ENCODE measurements at places on chromosomes 1 and 21.

- DNase-seq = no peak
Measured at GRCh38 chr1:219724440-219724839, 111.5 kb upstream of the ZC3H11B start.

DNA sequence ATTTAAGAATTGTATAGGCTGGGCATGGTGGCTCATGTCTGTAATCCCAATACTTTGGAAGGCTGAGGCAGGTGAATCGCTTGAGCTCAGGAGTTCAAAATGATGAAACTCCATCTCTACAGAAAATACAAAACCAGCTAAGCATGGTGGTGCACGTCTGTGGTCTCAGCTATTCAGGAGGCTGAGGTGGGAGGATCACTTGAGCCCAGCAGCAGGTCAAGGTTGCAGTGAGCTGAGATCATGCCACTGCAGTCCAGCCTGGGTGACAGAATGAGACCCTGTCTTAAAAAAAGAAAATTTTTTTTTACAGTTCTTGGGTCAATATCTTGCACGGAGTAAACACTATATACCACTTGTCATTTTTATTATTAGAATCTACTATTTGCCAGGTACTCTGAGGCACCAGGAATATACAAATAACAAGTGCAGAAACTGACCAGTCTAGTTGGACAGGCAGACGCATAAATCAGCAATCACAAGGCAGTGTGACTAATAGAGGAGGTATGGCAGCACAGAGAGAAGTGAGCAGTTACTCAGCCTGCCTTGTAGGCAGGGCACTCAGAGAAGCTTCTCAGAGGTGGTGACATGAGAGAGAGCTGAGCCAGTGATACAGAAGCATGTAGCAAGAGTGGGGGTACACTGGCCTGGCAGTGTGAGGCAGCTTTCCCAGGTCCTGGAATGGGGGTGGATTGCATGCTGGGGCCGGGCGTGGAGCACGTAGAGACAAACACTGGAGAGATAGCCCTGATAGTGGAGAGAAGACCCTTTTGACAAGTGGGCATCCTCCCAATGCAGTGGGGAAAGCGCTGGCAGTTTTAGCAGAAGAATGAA, 8.0 kb downstream of the PHLDA3 start:
- peak; percentile 97 for DNase-seq

GRCh38 chr1:171507435-171507834, 22.1 kb downstream of the PRRC2C start:
- no peak for DNase-seq

DNA sequence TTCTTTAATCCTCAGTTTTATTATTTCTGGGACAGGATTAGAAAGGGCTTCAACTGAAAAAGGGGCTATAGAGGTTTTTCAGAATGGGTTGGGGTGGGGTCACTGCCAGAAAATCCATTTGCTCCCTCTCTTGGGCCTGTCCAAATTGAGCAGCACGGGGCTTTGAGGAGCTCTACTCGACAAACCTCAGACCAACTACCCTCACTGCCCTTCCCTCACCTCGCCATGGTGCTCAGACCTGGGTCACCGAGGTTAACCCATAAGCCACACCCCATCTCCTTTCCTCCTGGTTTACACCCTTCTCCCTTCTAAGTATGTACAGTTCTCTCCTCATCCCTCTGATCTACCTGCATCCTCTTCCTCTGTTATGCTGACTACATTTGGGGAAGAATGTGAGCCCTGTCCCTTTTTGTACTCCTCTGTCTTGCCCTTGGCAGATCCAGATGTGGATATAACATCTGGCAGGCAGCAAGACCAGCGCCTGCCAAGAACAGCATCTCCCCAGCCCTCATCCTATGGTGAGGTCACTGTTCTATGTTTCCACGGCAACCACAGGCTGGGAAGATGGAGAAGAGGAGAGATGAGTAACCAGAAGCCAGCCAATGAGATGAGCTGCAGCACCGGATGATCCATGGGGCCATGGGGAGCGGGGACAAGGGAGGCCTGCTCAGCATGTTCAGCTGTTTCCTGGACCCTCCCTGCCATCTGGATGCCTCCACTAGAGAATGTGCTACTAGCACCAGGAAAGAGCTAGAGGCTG, 3.7 kb upstream of the FABP3 start:
- DNase-seq = peak; percentile 97

DNA sequence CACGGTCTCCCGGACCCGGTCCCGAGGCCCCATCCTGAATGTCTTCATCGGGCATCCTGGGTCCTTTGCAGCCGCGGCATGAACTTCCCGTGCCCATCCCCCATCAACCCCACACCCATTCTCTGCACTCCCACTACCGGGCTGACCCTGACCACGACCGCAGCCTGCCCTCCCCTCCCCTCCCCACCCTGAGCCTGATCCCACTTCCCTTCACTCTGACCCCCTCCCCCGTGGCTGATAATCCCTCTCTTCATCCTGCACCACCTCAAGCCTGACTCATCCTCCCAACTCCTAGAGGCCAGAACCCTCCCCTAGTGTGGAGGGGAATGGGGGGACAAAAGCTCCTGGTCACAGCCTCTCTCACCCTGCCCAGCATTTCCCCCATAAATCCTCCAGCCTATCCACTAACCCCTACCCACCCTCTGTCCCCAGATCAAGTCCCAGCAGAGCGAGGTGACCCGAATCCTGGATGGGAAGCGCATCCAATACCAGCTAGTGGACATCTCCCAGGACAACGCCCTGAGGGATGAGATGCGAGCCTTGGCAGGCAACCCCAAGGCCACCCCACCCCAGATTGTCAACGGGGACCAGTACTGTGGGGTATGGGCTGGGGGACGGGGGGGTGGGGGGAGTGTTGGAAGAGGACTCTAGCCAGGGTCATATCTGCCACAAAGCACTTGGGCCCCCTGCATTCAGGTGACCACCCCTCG, 602 bp downstream of the SH3BGRL3 start:
- DNase-seq = peak; percentile 76

DNA sequence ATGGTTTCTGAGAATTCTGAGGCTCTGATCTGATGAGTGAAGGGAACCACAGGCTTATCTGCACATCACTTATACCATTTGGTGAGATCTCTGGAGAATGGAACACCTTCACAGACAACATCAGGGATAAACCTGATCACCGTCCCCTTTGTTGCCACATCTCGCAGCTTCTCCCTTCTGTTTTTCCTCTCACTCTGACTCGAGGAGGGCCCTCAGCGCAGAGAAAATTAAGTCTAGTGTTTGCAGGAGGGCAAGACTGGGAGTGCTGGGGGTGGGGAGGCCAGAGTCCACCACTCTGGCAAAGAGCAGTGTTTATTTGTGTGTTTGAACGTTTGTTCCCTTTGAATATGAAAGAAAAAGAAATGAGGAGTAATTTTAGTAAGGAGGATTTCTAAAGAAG, 29.0 kb upstream of the BATF3 start:
- no peak for DNase-seq

- no peak for DNase-seq
Measured at GRCh38 chr1:206922524-206922923, 783 bp upstream of the FCMR start.

DNA sequence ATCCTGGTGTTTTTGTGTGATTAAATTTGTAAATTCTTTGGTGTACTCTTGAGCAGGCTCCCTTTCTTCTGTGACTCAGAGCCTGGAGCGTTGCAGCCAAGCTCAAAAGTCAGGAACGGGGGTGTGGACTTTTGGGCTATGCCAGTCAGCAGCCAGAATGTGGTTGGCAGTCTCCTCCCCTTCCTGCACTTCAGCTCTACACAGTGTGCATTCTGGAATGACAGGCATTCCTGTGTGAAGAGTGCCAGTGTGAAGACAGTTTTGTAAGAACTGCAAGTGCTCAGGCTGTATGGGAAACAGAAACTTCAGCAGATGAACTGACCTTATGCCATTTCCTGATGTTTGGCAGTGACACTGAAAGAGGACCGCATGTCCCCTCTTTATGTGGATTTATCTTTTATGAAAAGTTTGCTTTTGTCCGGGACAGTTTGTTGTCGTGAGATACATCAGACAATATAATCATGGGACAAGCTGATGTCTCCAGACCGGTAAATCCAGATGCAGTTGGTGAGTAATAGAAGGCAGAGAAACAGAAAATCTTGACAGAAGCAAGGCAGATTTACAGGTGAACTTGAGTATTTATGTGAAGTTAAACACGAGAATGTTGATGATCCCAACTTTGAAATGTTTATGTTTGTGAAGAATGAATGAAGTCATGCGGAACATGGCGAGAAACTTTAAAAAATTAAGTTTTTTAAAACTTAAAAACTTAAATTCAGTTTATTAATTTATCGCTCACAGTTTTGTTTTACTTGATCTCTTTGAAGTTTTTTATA, 67.7 kb upstream of the RCC1 start:
- peak; percentile 99 for DNase-seq

DNA sequence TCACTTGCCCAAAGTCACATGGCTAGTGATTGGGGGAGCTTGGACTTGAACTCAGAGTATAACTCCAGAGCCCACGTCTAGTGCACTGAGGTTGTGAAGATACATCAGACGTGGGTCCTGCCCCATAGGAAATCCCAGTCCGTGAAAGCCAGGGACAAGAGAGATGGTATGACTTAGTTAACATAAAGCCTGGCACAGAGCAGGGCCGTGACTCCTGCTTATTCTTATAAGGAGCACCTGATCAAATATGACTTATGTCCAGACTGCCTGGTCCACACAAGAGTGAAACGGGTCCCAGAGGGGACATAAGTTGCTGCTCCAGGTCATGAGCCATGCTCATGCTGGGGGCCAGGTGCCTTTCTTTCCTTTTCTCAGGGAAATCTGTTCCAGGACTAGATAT, 166.3 kb upstream of the USP24 start:
- DNase-seq = no peak

GRCh38 chr1:116972674-116973030, 28.9 kb upstream of the CD101 start:
- DNase-seq = peak; percentile 46

- peak; percentile 94 for DNase-seq
Measured at GRCh38 chr1:41955461-41956159, 36.9 kb upstream of the HIVEP3 start.

- peak; percentile 20 for DNase-seq
Measured at GRCh38 chr1:220880726-220881506, 1.7 kb downstream of the HLX start.

- DNase-seq = no peak
Measured at GRCh38 chr21:38841472-38841871, 35.7 kb downstream of the ETS2 start.

Data from EL (cell line).